Activated naive CD8-positive, alpha-beta T cell treated with anti-CD3 and anti-CD28 coated beads for 36 hours (primary cell): ENCODE measurements at places on chromosomes 16 and 17.

DNA sequence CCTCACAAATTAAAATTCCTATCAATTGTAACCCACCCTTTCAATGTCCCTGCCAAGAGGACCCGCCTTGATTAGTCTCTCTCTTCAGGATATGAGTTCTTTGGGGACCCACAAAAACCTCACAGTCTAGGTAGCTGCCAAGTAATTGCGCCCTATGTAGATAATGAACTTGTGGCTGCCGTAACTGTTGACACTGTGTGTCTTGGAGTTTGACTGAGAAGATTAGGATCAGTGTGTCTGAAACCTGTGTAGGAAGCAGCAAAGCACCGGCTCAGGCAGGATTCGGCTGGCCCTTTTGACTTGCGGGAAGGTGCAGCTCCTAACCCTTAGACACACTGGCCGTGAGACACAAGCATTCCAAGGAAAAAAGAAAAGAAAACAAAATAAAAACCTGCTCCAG, 17.8 kb upstream of the SLC6A4 start:
- no peak for DNase-seq

DNA sequence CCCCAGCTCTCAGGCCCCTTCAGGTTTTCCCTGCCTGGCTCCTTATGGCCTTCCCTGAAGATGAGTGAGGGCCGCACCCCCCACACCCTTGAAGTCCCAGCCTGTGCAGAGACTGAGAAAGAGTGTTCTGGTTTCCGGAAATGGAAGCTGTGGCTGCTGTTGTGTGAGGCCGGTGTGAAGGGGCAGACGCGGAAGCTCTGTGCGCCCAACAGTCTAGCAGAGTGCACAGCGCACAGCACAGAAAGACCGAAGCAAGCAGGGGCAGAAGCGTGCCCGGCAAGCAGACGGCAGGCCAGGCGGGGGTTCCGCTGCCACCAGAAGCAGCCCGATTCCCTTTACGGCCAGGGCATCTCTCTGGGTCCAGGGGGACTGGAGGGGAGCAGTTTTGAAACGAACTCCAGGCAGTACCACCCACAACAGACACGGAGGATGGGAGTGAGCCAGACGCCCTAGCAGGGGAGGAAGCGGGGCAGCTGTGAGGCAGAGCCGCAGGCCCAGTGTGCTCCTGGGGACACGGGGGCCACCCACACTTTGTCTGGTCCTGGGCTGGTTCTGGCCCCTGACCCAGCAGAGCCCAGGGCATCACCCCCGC, 16.7 kb downstream of the TPSG1 start:
- DNase-seq = no peak

DNA sequence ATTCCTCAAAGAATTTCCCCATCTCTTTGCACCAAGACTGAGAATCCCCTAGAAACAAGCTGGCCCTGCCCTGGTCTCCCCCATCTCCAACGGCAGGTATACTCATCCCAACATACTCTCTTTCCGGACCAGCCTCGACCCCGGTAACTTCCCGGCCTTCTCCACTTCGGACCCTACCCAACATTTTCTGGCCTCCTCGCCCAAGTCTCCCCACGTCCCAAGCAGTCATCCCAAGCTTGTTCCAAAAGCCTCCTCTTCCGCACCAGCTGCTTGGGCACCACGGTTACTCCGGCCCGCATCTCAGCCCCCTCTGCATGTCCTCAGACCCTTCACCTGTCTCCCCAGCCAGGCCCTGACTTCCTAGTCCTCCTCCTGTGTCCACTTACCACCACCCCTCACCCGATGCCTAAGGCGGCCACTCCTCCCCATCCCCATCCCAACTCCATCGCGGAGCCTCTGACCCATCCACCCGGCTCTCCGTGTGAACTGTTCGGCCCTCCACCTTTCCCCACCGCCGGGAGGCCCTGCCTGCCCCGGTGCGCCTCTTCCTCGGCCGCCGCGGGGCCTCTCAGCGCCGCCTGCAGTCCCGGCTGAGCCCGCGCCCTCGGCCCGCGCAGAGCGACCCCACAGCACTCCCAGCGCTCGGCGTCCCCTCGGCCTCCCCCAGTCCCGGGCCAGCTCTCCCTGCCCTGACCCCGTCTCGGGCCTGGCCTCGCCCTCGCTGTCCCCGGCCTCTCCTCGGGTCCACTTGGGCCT, 994 bp downstream of the PITPNA start:
- peak; percentile 59 for DNase-seq

DNA sequence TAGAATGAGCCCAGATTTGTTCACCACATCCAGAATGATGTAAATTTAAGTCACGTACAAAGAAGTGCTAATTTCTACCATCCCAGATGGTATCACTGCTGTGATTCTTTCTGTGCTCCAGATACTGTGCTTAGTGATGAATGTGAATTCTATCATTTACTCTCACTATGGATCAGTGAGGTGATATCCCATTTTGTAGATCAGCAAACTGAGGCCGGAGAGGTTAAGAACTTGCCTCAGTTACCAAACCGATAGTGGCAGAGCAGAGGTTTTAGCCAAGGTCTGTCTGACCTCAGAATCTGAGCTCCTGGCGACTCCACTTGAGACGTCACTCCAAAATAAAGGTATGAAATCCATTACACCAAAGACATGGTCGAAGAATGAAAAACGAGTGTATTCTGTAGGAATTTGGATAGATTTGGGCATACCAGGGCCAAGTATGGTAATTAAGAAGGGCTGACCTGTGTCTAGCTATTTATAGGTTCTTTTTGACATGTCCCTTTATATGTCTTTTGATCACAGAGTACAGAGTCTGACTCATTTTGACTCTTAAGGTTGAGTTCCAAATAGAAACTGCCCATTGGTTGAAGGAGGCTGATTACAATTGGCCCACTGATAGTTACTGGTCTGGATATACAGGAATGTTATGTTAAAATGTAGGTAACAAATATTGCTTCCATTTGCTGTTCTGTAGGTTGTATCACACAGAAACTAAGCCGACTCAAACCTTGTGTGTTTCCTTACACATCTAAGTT, 10.0 kb downstream of the MAP2K6 start:
- DNase-seq = no peak

DNA sequence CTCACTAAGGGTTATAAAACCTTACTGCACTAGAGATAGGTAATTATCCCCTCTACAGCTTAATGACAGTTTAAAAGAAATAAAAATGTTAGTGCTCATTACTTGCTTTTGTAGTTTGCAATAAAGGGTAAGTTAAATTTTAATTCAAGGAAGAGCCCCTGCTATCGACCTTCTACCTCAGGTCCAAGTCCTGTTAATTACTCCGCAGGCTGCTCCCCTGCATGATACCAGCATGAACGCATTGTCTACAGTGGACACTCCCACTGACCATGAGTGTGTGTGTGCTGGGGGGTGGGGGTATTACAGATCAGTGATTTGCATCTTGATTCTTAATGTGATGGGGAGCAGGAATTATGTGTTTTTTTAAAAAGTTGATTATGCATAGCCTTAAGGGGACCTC, 103.1 kb downstream of the AATF start:
- no peak for DNase-seq

GRCh38 chr17:40605306-40605705, 40.0 kb upstream of the CCR7 start:
- peak; percentile 69 for DNase-seq

- peak; percentile 33 for DNase-seq
These were observed 585 bp downstream of the MLKL start for GRCh38 chr16:74700116-74700437.

DNA sequence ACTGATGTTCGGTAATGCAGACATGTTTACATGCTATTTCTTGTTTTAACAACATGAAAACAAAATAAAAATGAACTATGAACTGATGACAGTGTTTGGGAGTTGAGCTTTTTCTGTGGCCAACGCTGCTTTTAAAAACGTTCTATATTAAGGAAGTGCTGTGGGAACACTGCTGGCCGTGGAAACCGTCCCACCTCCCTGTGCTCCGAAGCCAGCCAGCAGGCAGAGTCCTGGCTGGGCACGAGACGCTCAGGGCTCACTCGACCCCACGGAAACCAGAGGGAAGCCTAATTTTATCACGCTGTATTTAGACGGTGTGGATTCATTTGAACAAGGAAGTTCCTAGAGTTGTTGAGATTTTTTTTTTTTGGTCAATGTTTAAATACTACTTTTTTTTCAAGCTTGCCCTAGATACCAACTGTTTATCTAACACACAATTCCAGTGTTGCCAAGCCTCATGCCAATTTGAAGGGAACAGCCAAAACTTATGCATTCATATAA, 25.8 kb downstream of the ADCY9 start:
- DNase-seq = no peak

GRCh38 chr16:88570691-88571092, 489 bp downstream of the ZC3H18 start:
- DNase-seq = peak; percentile 52

DNA sequence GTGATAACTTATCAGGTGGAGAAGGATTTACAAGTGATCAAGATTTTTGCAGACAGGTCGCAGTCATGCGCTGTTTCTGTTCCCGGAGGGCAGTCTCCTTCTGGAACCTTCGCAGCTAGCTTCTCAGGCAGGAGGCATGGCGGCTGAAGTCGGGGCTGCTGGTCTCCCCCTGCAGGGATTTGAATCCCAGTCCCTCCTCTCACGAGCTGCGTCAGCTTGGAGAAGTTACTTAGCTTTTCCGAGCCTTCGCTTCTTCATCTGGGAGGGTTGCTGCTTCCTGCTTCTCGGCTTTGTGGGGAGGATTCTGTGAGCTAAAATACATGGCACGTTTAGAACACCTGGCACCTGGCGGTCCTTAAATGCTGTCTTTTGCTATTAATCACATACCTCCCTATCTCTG, 287.8 kb upstream of the FOXF1 start:
- no peak for DNase-seq

GRCh38 chr16:30760577-30761426, 1.1 kb downstream of the CFAP119 start:
- no peak for DNase-seq

GRCh38 chr16:46787909-46788308, 39.8 kb upstream of the MYLK3 start:
- no peak for DNase-seq

DNA sequence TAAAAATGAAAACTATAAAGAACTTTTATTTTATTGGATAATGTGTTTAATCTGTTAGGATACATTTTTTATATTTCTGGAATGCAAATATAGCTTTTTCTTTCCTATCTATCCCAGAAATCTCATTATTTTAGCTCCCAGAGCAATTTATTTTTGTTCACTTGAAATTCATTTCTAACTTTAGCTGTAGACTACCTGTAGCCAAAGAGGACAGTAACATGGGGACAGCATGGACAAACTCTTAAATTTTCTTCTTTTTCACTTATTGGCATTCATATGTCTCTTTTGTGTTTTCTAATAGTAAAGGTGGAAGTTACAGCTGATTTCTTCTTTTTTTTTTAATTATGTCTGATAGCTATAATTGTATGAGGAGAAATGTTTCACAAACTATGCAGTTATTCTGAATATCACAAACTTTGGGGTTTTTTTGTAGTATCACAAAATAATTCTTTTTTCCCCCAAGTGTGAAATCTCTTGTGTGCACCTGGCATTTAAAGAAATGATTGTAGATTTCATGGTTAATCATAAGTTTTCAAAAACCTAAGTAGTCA, 55.4 kb downstream of the VMP1 start:
- DNase-seq = no peak

DNA sequence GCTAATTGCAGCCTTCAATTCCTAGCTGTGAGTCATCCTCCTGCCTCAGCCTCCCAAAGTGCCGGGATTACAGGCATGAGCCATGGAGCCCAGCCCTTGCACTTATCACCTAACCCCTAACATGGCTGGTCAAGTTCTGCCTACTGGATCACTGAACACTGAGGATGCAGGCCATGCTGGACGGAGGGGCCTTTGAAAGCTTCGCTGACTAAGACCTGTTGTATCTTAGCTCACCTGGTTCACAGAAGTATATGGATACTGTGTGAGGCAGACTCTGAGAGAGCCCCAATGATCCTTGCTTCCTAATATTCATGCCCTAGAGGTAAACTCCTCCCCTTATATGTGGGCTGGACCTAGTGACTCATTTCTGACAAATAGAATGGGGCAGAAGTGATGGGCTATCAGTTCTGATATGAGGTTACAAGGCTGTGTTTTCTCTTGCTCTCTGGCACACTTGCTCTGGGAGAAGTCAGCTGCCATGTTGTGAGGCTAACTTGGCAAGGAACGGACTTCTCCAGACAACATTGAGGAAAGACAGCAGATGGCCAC, 11.7 kb upstream of the TMIGD1 start:
- DNase-seq = peak; percentile 38
